ENCODE measurements at places on chromosomes 5 and 9. TPM values are rescaled to one million over a fixed set of nuclear protein-coding genes. Genes with fewer than 3 reads are reported as not detected.

- peaks cover 9% of the 10 kb centered on the region for H3K4me1 ChIP-seq
- H3K27ac ChIP-seq = no peak overlapping the region
- H3K4me3 ChIP-seq = no peak overlapping the region
- peaks cover 10% of the 10 kb centered on the region for H3K36me3 ChIP-seq
- DNase-seq = no peak
These were observed 51.5 kb downstream of the PSD2 start for GRCh38 chr5:139847091-139847490.

- no peaks in the 10 kb centered on the region for H3K4me1 ChIP-seq
- no peaks in the 10 kb centered on the region for H3K36me3 ChIP-seq
- no peak overlapping the region for H3K4me3 ChIP-seq
- no peaks in the 10 kb centered on the region for H3K27me3 ChIP-seq
These were observed 48.5 kb downstream of the PLGRKT start for GRCh38 chr9:5389109-5389732.

The CDC23 gene
- total RNA-seq = 20.1 TPM

GRCh38 chr9:35385042-35385441 is 104.9 kb upstream of the RUSC2 start:
- no peak for DNase-seq
- H3K27me3 ChIP-seq = no peaks in the 10 kb centered on the region
- no peak overlapping the region for H3K4me3 ChIP-seq
- H3K27ac ChIP-seq = no peak overlapping the region

DNA sequence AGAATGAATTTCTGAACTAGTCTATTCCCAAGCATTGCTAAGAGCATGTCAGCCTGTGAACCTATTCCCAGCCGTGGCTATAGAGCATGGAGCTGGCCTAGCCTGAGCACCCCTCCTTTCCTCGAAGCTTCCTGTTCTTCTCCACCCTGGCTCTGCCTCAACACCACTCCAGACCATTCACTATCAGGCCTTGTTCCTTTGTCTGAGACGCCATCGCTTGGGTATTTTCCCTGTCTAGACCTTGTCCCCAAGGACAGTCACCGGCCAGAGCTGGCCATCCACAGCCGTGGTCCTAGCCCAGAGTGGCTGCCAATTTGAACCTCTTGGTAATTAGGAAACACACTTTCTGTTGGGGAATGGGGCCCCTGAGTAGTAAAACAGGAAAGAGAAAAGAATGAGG is 105.8 kb downstream of the LIFR start:
- H3K27ac ChIP-seq = no peak overlapping the region
- no peaks in the 10 kb centered on the region for H3K4me1 ChIP-seq
- H3K36me3 ChIP-seq = no peaks in the 10 kb centered on the region
- no peak for DNase-seq
- no peak overlapping the region for H3K4me3 ChIP-seq

DNA sequence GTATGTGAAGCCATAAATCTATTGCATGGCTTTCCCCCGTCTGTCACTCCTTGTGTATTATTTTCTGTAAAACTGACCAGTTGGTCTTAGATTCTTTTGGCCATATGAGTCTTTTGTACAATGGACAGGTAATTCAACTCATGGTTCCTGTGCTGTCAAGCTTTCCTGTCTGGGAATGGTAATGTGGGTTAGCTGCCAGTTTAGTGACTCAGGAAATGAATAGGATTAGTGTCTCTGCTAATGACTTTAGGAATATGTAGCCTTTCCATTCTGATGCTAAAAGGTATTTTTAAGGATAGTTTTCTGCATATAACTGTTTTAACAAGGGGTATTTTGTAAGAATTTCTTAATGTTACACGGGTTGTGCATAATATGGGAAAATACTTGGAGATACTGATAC is 182.7 kb downstream of the PBX3 start:
- H3K27me3 ChIP-seq = no peaks in the 10 kb centered on the region
- H3K4me1 ChIP-seq = peaks cover 24% of the 10 kb centered on the region
- no peak overlapping the region for H3K4me3 ChIP-seq
- no peak for DNase-seq
- no peak overlapping the region for H3K27ac ChIP-seq

The PCDHGB5 gene
- 10.0 TPM for total RNA-seq

DNA sequence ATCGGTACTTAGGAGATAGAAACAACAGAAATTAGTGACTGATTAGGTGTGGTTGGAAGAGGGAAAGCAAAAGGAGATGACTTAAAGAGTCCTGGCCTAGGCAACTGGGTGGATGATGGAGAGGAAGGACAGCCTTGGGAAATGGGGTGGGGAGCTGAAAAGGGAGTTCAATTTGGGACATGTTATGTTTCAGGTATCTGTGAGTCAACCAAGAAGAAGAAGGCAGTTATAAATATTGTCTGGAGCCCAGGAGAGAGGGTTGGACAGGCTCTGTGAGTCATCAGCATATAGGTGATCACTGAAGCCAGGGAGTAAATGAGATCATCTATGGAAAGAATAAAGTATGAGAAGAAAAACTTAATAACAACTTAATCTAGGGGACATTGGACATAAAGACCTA is 357.7 kb downstream of the NPR3 start:
- H3K27me3 ChIP-seq = no peaks in the 10 kb centered on the region
- H3K36me3 ChIP-seq = no peaks in the 10 kb centered on the region
- no peak for DNase-seq
- H3K4me1 ChIP-seq = no peaks in the 10 kb centered on the region
- H3K27ac ChIP-seq = no peak overlapping the region

The RASGRF2 gene
- 6.8 TPM for total RNA-seq
